NCI-H446 (cell line): ENCODE measurements at places on chromosomes 11 and 22.

- no peak for DNase-seq
Measured at GRCh38 chr11:14443638-14444037, 56.0 kb downstream of the COPB1 start.

GRCh38 chr11:75383246-75383645 is 16.1 kb upstream of the RPS3 start:
- no peak for DNase-seq

GRCh38 chr11:105399511-105399910 is 210.4 kb upstream of the GRIA4 start:
- DNase-seq = no peak

DNA sequence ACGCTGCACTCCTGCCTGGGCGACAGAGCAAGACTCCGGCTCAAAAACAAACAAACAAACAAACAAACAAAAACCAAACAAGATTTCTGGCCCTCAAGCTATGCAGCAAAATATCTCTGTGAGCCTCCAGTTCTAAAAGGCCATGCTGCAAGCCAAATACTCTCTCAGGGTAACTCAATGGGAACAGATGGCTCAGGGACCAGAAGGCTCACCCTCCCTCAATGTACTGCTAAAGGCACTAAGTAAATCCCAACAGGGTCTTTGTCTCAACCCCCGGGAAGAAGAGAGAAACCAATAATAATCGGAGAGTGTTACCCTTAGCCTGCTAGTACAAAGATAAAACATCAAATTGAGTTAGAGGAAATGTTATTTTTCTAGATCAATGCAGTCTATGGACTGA is 119.7 kb upstream of the ZC3H12C start:
- DNase-seq = peak; percentile 46

GRCh38 chr22:39301926-39302325 is 17.5 kb downstream of the RPL3 start:
- DNase-seq = no peak

- no peak for DNase-seq
Measured at GRCh38 chr11:109267293-109268095, 154.5 kb upstream of the C11orf87 start.

GRCh38 chr22:45804986-45805325 is 133.3 kb downstream of the ATXN10 start:
- no peak for DNase-seq

DNA sequence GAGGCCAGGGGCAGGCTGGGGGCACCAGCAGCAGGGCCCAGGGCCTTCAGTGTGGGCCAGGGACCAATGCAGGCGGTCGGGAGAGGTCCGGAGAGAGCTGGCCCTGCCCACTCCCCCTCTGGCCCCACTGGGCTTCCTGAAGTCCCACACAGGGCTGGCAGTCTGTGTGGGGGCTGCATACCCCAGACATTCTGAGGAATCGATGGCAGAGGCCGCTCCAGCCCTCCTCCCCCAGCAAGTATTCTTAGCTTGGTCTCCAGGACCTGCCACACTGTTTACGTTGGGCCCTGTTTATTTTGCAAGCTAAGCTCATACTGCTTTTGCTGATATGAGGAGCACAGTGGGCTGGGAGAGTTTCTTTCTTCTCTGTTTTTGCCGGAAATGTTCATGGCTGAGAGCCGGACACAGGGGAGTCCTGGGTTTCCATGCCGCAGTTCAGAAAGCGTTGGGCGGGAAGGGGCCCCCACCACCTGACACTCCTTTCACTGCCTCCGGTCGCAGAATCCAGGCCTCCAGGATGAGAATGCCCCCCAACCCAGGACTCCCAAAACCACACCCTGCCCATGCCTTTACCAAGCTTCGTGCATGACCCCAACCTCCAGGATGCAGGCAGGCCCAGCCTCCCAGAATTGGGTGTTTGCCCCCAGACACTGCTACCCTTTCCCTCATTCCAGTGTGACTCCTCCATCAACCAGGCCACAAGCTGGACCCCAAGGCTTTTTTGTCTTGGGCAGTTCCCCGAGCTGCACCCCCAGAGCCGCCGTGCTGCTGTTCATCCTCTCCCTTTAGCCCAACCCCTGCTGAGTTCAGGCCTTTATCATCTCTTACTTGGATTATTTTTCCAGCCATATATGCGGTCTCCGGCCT is 81.8 kb upstream of the KCNQ1OT1 start:
- DNase-seq = no peak

- DNase-seq = no peak
Measured at GRCh38 chr11:39036021-39036420, 2423.4 kb downstream of the LRRC4C start.

- DNase-seq = no peak
Measured at GRCh38 chr11:18100926-18101656, 4.8 kb downstream of the SAAL1 start.

DNA sequence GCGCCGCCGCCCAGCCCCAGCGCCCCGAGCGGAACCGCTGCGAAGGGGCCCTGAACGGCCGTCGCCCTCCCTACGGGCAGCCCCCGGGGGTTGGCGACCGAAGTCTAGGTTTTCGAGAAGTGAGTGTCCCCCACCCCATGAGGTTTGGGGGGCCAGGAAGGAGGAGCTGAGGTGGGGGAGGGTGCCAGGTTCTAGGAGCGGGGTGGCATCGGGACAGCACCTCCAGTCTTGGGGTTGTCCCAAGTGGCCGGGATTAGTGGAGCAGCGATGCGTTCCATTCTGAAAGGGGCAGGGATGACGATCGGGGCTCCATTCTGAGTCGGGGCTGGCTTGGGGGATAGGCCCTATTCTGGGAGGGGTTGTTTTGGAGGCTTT is 408 bp downstream of the PPP2R5B start:
- no peak for DNase-seq

DNA sequence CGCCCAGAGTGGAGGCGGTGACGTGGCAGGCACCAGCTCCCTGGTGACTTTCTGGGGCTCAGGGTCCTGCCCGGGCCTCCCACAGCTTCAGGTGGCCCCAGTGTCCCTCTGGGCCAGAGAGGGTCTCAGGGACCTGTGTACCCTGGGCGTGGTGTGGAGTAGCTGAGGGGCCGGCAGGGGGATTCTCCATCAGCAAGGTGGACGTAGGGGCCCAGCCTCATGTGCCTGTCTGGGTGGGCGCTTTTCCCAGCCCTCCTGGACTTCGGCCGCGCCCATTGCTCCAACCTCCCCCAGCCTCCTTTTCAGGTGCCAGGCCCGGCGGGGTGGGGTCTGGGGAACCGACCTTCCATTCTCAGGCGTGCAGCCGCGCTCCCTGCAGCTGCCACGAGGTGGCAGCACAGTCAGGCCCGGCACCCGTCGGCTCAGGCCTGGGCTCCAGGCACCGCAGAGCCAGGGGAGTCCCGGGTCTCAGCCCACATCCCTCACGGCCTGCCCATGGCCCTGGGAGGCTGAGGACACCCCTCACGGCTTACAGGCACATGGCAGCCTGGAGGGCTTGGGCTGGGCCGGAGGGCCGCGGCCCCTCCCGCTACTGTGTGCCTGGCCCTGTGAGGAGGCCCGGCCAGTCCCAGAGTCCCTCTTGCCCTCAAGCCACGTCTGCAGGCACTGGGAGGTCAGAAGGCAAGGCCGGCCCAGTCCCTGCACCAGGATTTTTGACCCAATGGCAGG is 19.9 kb upstream of the MUC5B start:
- no peak for DNase-seq

GRCh38 chr11:83060965-83061364 is 10.7 kb downstream of the RAB30 start:
- DNase-seq = no peak

GRCh38 chr11:115892016-115892415 is 387.8 kb upstream of the CADM1 start:
- DNase-seq = no peak
